Heart left ventricle (tissue), 16 donors: ENCODE measurements at places on chromosomes 5 and 9. TPM values are rescaled to one million over a fixed set of nuclear protein-coding genes. Genes with fewer than 3 reads are reported as not detected.
A peak's percentile ranks its signal among the peaks of the same experiment; 100 is the strongest.

DNA sequence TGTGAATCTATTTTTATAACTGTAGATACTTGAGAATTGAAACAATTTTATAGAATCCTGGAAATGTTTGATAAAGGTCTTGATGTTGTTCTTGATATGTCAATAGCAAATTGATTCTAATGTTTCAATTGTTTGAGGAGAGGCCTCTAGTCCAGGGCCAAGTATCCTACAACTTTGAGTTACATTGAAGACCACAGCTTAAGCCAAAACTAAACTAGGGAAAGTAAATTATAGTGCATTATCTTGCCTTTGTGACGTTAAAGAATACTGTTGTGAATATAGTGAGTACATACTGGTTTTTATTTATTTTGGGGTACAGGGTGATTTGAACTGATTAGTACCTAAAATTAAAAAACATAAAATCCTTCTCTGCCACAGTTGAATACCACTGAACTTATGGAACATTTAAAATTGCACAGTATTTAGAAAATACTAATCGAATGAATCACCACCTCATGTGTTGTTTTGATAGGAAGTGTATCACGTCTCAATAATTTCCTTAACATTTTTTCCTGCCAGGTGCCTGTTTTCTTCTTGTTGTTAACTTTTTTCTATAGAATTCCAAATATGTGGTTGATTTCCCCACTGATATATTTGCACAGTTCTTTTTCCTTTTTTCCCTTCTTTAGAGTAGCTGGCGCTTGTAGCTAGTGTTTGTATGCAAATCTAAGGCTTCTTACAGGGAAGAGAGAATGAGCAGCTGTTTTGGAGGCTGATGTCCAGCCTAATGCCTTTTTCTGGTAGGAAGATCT, 12.5 kb downstream of the ARHGEF28 start:
- H3K36me3 ChIP-seq = no peaks in the 10 kb centered on the region
- H3K4me1 ChIP-seq = no peaks in the 10 kb centered on the region
- no peaks in the 10 kb centered on the region for H3K27me3 ChIP-seq
- no peak for DNase-seq
- no peak overlapping the region for H3K27ac ChIP-seq
- H3K4me3 ChIP-seq = no peak overlapping the region

The MSX2 gene
- total RNA-seq = 1.4 TPM

The PCDHGB7 gene
- total RNA-seq = 11.6 TPM

The FOXD4L4 gene
- total RNA-seq = 0.19 TPM

DNA sequence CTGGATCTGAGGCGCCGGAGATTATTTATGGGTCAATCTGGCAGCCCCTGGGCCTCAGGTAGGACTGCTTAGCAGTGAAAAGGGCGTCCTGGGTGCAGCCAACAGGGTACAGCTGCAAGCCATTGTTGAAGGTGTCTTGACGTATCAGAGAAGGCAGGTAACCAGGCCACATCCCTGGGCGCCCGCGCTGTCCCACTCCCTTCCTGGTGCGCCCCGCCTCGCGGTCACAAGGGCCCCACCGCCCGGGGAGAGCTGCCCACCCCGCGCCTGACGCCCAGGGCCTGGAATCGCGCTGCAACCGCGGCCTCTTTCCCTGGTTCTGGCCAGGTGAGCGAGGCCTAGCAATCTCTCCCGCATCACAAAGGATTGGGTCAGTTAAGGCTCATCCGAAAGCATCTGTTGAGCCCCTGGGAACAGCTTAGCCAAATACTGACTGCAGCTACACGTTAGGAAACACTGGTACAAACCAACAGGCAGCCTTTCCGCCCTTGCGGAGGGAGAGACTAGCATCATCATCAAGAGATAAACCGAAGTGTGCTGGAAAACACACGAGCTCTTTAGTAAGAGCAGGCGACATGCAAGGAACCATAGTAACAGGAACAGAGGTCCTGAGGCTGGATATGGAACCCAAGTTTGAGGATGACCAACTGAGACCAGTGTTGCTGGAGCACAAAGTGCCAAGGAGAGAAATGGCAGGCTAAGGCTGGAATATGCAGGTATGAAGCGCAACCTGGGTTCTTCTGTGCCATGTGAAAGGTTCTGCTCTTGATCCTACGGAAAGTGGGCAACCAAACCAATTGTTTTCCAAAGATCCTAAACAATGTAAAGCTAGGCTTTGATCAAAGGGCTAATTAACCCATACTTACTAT, 3.6 kb downstream of the RPS23 start:
- peaks cover 32% of the 10 kb centered on the region for H3K36me3 ChIP-seq
- H3K27me3 ChIP-seq = no peaks in the 10 kb centered on the region
- H3K4me1 ChIP-seq = peaks cover 7% of the 10 kb centered on the region
- H3K27ac ChIP-seq = no peak overlapping the region
- DNase-seq = no peak

- no peak overlapping the region for H3K4me3 ChIP-seq
- H3K4me1 ChIP-seq = peaks cover 3% of the 10 kb centered on the region
- no peaks in the 10 kb centered on the region for H3K27me3 ChIP-seq
Observed at GRCh38 chr5:159067201-159067600, 32.5 kb downstream of the EBF1 start.

GRCh38 chr5:10743526-10743925, 17.5 kb downstream of the DAP start:
- H3K36me3 ChIP-seq = peaks cover 11% of the 10 kb centered on the region
- no peak overlapping the region for H3K4me3 ChIP-seq
- H3K27me3 ChIP-seq = no peaks in the 10 kb centered on the region
- no peaks in the 10 kb centered on the region for H3K4me1 ChIP-seq
- H3K27ac ChIP-seq = no peak overlapping the region

DNA sequence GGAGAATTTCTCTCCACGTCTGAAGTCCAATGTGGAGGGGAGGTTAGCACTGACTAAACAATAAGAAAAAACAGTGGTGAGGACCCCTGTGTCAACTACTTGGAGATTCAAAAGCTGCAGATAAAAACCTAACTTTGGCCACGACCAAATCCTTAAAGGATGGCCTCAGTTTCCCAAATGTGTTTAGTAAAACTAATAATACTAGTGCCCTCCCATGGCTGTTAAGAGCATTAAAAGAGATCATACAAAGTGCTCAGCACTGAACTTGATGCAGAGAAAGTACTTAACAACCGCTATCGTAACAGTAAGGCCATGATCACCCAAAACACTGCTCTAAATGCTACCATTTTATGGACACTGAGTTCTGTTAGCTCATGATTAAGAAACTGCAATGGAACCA, 288.4 kb downstream of the EBF1 start:
- H3K36me3 ChIP-seq = no peaks in the 10 kb centered on the region
- H3K27ac ChIP-seq = no peak overlapping the region
- peaks cover 6% of the 10 kb centered on the region for H3K4me1 ChIP-seq
- no peaks in the 10 kb centered on the region for H3K27me3 ChIP-seq
- no peak for DNase-seq
- no peak overlapping the region for H3K4me3 ChIP-seq

DNA sequence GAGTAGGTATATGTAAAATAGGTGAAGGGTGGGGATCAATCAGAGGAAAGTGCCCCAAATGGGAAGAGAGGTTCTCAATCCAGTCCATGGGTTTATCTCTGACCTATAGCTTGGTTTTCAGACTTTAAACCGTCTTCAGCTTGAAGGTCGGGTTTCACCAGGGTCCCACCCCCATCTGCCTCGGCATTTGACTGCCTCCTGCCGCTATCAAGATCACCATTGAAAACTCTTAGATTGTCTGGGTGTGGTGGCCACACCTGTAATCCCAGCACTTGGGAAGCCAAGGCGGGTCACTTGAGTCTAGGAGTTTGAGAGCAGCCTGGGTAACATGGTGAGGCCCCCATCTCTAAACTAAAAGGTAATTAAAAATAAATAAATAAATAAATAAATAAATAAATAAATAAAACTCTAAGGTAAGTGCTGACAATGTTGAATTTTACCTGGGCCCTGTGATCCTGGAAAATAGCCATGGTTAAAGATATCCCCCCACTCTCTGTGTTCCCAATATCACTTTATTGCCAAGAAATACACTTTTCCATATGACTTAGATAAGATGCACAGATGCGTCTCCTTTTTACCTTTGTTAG, 48.8 kb downstream of the TARS1 start:
- H3K4me1 ChIP-seq = no peaks in the 10 kb centered on the region
- H3K36me3 ChIP-seq = no peaks in the 10 kb centered on the region
- H3K4me3 ChIP-seq = no peak overlapping the region
- no peak overlapping the region for H3K27ac ChIP-seq
- no peaks in the 10 kb centered on the region for H3K27me3 ChIP-seq

- H3K27me3 ChIP-seq = no peaks in the 10 kb centered on the region
- H3K4me1 ChIP-seq = no peaks in the 10 kb centered on the region
- H3K36me3 ChIP-seq = no peaks in the 10 kb centered on the region
- no peak for DNase-seq
Observed at GRCh38 chr5:122967625-122968024, 68.9 kb downstream of the PPIC start.

- no peak for DNase-seq
- H3K4me3 ChIP-seq = no peak overlapping the region
- peaks cover 22% of the 10 kb centered on the region for H3K36me3 ChIP-seq
Observed at GRCh38 chr9:127728808-127729207, 6.3 kb downstream of the TOR2A start.

The GDA gene
- 0.15 TPM for total RNA-seq

DNA sequence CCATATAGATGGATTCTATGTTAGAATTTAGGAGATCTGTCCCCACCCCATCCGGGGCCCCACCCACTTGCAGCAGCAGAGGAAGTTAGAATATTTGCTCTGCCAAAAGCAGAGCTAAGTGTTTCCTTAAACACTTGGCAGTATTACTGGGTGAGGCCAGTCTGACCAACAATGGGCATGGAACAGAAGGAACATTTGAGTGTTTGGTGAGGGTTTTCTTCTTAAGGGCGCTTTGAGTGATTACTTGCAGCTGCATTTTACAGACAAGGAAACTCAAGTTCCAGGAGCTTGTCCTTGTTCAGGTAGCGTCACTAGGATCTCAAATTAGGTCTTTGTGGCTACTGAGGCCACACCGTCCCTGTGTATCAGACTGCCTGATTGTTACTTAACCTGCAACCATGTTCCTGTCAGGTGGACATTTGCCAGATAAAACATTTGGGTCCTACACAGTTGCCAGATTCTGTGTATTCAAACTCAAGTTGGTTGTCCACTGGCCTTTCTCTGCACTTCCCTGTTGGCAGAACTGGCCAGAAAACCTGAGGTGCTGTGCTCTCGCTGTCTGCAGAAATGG, 59.3 kb downstream of the SLC46A2 start:
- peaks cover 9% of the 10 kb centered on the region for H3K4me1 ChIP-seq
- peak overlapping the region; percentile 30 for H3K27ac ChIP-seq
- peak; percentile 60 for DNase-seq
- H3K27me3 ChIP-seq = no peaks in the 10 kb centered on the region
- no peaks in the 10 kb centered on the region for H3K36me3 ChIP-seq

The NMUR2 gene
- total RNA-seq = 0.22 TPM

DNA sequence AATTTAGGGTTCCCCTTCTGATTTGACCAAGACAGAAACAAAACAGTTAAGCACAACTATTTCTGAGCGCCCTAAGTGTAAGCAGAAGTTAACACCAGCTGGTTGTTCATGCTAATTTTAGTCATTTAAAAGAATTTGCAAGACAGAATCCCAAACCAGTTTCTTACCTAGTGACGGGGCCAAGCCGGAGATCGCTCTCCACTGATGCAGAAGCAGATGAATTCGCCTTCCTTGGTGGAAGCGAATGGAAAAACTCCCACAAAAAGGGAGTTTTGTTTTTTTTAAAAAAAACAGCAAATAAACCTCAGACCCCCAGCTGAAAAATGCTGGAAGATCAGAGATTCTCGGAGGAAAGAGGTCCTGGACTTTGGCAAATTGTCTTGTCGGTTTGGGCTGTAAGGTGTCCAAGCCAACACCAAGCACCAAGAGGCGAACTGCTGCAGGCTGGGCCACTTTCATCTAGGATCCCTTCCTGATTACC, 47.4 kb upstream of the GLDC start:
- H3K4me1 ChIP-seq = no peaks in the 10 kb centered on the region
- no peak overlapping the region for H3K27ac ChIP-seq
- H3K27me3 ChIP-seq = no peaks in the 10 kb centered on the region
- H3K36me3 ChIP-seq = no peaks in the 10 kb centered on the region

GRCh38 chr9:106283769-106284168, 579.2 kb upstream of the ZNF462 start:
- no peak overlapping the region for H3K4me3 ChIP-seq
- H3K27me3 ChIP-seq = no peaks in the 10 kb centered on the region
- H3K4me1 ChIP-seq = no peaks in the 10 kb centered on the region
- no peaks in the 10 kb centered on the region for H3K36me3 ChIP-seq
- H3K27ac ChIP-seq = no peak overlapping the region
- DNase-seq = no peak

- no peak overlapping the region for H3K27ac ChIP-seq
- no peak for DNase-seq
- no peak overlapping the region for H3K4me3 ChIP-seq
- H3K36me3 ChIP-seq = peaks cover 2% of the 10 kb centered on the region
Observed at GRCh38 chr9:95923794-95924193, 48.3 kb downstream of the ERCC6L2 start.

The PTBP3 gene
- total RNA-seq = 10.5 TPM

The NIPBL gene
- 31.7 TPM for total RNA-seq

The PTGES2 gene
- 127 TPM for total RNA-seq

DNA sequence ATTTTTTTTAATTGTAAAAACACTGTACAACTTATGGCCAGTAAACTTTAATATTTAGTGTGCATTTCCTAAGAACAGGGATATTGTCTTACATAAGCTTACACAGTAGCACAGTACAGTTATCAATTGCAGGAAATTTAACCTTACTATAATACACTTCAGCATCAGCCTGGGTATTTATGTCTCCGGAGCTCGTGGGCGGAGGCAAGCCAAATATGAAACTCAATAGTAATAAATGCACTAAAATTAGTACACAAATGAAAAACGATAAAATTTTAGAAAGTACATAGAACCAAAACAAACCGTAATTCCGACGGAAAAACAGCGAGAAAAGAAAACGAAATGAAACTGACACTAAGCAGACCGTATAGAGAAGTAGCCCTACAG, 91.2 kb downstream of the ANXA2R start:
- no peaks in the 10 kb centered on the region for H3K36me3 ChIP-seq
- peak overlapping the region; percentile 96 for H3K27ac ChIP-seq
- H3K4me3 ChIP-seq = peak overlapping the region; percentile 63
- no peak for DNase-seq
- no peaks in the 10 kb centered on the region for H3K4me1 ChIP-seq

DNA sequence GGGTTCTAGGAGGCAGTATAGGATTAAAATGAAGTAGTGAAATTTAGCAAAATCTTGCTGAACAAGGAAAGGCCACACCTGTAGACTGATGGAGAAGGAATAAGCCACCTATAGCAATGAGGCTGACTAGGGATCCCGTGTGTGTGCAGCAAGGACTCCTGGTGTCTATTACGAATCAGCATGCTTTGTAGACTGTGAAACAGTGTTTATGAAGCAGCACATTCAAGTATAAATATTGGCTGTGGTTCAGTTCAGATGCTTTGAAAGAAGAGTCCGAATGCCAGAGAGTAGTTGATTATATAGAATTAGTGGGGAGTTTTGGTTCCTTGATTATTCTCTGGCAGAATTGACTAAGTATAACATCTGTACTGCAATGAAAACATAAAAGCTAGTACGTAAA, 41.8 kb downstream of the CAST start:
- H3K27ac ChIP-seq = peak overlapping the region; percentile 97
- no peak for DNase-seq
- H3K4me1 ChIP-seq = peaks cover 18% of the 10 kb centered on the region
- peak overlapping the region; percentile 65 for H3K4me3 ChIP-seq
- H3K36me3 ChIP-seq = no peaks in the 10 kb centered on the region

- H3K4me3 ChIP-seq = no peak overlapping the region
- no peak for DNase-seq
- H3K36me3 ChIP-seq = no peaks in the 10 kb centered on the region
Observed at GRCh38 chr5:35345222-35345621, 114.9 kb upstream of the PRLR start.

The FAT2 gene
- total RNA-seq = not detected
